ENCODE measurements at places on chromosomes 4 and X.

- DNase-seq: no peak
Observed at GRCh38 chr4:138902705-138903104, 112.9 kb upstream of the NOCT start.

DNA sequence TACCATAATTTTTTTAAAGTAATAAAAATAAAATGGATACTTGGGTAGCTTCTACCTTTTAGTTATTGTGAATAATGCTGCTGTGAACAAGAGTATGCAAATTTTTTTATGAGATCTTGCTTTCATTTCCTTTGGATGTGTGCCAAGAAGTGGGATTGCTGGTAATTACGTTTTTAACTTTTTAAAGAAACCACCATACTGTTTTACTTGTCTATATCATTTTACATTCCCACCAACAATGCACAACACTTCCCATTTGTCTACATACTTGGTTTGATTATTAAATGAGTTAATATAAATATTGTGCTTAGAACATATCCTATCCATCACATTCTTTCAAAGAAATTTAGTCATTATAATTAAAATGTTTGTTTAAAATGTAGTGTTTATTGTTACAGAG is 3.9 kb upstream of the SULT1B1 start:
- DNase-seq: no peak

GRCh38 chr4:79357365-79357764 is 31.5 kb upstream of the NAA11 start:
- DNase-seq: no peak

DNA sequence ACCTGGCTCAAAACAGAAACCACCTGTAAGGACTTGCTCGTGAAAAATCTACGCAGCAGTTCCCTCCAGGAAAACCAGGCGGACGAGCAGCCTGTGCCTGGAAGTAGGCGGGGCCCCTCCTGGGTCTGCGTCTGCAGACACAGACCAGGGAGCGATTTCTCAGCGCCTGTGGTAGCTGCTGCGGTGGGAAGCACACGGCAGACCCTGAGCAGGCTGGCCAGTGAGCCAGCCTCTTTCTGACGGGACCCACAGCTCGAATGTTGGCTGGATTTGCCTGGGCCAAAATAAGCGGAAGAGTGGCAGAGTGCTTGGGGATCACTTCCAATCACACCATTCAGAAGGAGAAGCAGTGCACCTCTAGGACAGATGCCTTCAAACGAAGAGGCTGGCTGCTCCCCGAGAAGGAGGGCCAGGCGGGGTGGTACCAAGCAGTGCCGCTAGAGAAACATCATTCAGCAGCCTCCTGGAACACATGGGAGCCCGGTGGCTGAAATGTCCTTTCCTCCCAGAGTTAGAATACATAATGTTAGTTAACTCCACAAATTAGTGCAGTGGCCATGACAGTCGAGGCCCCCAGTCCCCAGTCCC is 85.9 kb downstream of the GATB start:
- DNase-seq: no peak

DNA sequence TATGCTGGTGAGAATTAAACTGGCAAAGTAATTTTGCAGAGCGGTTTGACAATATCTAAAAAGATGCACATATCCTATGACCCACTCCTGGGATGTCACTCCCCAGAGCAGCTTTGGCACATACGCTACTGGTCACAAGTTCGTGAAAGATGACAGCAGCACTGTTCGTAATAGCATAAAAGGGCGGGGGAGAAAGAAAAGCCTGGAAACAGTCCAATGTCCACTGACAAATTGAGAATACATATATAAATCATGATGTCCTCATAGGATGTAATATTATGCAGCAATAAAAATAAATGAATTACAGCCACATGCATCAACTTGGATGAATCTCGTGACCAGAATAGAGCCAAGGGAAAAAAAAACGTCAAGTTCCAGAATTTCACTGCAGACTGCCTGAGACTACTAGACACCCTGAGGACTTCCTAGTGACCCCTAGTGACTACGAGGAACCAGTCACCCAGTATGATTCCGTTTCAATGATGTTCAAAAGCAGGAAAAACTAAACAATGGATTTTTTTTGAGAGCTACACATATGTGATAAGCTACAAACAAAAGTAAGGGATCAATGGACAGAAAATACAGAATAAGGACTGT is 1.8 kb downstream of the PCSK1N start:
- DNase-seq: no peak

- DNase-seq: no peak
Observed at GRCh38 chr4:176845636-176846035, 52.9 kb upstream of the VEGFC start.

- DNase-seq: no peak
Observed at GRCh38 chr4:89000844-89001360, 56.1 kb downstream of the FAM13A start.

GRCh38 chr4:38676986-38677385 is 13.0 kb downstream of the KLF3 start:
- no peak for DNase-seq

DNA sequence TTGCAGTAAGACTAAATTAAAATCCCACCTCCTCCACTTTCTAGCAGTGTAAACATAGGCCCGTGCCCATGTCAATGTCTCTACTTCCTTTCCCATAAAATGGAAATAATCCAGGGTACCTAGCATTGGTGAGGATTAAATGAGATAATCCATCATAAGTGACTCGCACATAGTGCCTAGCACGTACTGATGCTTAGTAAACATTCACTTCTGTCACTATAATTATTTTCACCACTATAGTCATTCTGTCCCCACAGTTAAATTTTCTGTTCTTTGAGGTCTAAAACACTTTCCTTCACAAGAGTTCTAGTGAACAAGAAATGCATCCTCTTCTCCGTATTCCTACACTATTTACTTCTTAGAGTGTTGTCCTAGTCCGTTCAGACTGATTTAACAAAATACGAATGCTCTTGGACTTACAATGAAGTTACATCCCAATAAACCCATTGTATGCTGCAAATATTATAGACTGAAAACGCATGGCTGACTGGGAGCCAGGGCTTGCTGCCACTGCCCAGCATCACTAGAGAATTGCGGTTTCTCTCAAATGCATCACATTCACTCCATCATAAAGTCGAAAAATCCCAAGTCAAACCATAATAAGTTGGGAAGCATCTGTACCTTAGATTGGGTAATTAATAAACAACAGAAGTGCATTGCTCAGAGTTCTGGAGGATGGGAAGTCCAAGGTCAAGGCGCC is 10.6 kb downstream of the ARAP2 start:
- no peak for DNase-seq

DNA sequence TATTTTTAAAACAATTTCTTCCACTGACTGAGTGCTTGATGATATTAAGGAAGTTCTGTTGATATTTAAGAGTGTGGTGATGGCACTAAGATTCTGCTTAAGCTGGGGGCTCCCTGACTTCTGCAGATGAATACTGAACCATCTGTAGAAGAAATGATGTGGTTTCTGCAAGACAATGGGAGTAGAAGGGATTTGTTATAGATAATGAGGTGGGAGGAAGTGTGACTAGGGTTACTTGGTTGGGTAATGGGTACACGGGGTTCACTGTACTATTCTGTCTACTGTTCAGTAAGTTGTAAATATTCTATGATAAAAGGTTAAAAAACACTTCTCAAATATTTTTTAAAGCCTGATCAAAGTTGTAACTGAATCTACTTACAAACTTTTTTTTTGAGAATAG is 60.9 kb upstream of the TXK start:
- no peak for DNase-seq

GRCh38 chrX:111182997-111183396 is 87.0 kb downstream of the PAK3 start:
- no peak for DNase-seq

DNA sequence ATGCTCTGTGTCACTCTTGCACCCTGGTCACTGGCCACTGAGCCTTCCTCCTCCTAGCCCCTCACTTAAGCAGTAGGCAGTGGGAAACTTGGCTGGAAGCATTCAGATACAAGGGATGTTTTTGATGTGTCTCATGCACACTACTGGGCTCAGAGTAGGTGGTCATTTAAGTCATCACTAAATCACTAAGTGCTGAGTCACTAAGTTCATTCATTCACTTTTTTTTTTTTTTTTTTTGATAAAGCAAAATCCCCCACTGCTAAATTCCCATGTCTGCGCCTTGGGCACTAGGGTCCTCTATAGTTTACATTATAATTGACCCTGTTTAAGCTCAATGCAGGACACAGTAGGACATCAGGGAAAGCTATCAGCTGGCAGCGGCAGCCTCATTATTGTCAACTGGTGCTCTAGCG is 182.4 kb upstream of the MBNL3 start:
- no peak for DNase-seq

GRCh38 chr4:152467101-152467500 is 68.8 kb downstream of the FBXW7 start:
- DNase-seq: no peak

- DNase-seq: no peak
Observed at GRCh38 chr4:76548704-76549103, 113.7 kb downstream of the SHROOM3 start.

GRCh38 chr4:104330125-104330905 is 164.4 kb downstream of the CXXC4 start:
- DNase-seq: no peak

- DNase-seq: no peak
Observed at GRCh38 chrX:107861056-107861455, 35.4 kb downstream of the MID2 start.

- no peak for DNase-seq
Observed at GRCh38 chr4:78562687-78563086, 11.1 kb downstream of the ANXA3 start.

DNA sequence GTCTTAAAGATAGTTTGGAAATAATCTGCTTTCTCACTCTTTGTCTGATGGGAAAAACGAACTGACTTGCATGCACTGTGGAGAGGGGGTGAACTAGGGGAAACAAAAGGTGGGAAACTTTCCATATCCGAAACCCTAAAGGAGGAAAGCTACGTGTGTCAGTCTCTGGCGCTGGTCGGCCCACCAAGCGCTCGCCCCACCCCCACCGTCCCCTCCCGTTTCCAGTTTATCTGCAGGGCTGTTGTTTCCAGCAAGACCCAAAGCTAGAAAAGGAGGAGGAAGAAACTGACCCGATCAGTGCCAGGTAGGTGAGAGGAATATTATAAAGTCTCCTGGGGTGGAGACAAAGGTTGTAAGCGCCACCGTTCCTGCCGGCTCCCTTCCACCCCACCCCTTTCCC is 552 bp downstream of the TCEAL9 start:
- DNase-seq: no peak

DNA sequence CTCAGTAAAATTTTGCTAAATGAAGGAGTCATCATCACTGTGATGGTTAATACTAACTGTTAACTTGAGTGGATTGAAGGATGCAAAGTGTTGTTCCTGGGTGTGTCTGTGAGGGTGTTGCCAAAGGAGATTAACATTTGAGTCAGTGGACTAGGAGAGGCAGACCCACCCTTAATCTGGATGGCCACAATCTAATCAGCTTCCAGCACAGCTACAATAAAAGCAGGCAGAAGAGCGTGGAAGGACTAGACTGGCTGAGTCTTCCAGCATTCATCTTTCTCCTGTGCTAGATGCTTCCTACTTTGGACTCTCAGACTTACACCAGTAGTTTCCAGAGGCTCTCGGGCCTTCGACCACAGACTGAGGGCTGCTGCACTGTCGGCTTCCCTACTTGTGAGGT is 21.3 kb upstream of the WDR44 start:
- no peak for DNase-seq

DNA sequence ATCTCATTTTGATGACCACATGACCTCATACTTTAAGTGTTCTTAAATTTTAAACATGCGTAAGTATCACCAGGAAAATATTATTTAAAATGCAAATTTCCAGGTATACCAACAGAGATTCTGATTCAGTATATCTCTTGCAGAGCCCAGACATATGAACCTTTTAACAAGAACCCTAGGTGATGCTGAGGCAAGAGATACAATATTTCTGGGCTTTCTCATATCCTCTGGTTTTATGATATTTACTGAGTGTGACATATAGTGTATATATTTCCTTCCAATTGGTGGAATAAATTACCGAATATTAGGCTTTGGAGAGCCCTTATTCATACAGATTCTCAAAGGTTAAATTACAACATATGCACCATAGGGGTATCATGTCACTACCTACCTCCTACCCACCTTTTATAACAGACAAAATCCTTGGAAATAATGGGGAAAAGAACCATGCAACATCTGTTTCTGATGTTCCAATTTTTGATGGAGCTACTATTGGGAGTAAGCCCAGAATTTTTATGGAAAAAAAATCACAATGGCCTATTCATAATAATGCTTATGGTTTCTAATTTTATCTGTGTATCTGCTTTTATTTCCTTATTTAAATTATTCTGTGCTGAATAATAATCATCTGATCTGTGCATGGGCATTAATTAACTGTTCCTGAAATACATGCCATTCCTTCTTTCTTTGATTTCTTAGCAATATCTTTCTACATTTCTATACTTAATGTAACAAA is 27.1 kb downstream of the KCTD8 start:
- DNase-seq: no peak

DNA sequence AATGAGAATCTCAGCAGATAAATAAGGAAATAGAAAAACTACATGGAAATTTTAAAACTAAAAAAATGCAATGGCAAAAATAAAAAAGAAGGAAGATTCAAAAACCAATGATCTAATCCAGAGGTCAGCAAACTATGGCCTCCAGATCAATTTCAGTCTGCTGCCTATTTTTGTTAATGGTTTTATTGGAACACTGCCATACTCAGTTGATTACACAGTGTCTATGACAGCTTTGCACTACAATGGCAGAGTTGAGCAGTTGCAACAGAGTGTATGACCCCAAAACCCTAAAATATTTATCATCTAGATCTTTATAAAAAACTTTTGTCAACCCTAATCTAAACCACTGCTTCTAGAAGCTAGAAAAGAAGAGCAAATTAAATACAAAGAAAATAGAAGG is 170.3 kb downstream of the RAB28 start:
- no peak for DNase-seq

DNA sequence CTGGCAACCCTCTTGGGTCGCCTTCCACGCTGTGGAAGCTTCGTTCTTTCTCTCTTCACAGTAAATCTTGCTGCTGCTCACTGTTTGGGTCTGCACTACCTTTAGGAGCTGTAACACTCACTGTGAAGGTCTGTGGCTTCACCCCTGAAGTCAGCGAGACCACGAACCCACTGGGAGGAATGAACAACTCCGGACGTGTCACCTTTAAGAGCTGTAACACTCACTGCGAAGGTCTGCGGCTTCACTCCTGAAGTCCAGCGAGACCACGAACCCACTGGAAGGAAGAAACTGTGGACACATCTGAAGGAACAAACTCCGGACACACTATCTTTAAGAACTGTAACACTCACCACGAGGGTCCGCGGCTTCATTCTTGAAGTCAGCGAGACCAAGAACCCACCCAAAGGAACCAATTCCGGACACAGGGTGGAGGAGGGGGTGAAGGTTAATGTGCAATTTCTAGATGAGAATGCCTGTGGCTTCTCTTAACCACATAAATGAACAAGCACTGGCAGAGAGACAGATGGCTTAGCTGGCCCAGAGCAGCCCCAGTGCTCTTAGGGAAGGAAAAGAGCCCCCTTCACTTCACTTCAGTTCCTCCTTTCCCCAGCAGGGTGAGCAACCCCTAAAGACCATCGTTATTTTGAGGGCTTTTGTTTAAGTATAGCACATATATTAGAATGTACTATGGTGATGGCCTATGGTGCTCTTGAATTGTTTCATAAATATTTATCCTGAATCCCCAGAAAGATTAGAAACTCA is 73.0 kb downstream of the LUZP4 start:
- DNase-seq: no peak

All from cortex of kidney (tissue), 1 donor.